ENCODE measurements at places on chromosomes 7 and 10. TPM values are rescaled to one million over a fixed set of nuclear protein-coding genes. Genes with fewer than 3 reads are reported as not detected.

DNA sequence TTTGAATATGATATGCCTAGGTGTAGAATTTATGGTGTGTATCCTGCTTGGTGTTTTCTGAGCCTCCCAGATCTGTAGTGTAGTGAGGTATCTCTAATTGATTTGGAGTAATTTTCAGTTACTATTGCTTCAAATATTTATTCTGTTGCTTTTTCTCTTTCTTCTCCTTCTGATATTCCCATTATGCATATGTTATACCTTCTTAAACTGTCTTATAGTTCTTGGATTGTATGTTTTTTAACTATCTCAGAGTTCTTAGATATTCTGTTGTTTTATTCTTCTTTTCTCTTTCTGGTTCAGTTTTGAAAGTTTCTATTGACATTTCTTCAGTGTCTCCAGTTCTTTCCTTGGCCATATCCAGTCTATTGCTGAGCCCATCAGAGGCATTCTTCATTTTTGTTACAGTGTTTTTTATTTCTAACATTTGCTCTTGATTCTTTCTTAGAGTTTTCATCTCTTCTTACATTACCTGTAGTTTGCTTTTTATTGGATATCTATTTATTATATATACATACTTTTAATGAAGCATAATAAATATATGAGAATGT lies 205.4 kb upstream of the LRGUK start:
- H3K4me1 ChIP-seq = no peaks in the 10 kb centered on the region
- peaks cover 29% of the 10 kb centered on the region for H3K36me3 ChIP-seq
- H3K27ac ChIP-seq = no peak overlapping the region
- H3K4me3 ChIP-seq = no peak overlapping the region
- no peak for DNase-seq
- no peaks in the 10 kb centered on the region for H3K27me3 ChIP-seq

Gene H2BK1
- not detected for polyA plus RNA-seq

GRCh38 chr10:100829097-100829870 lies 83.5 kb upstream of the SLF2 start:
- H3K27me3 ChIP-seq = peaks cover 80% of the 10 kb centered on the region
- no peaks in the 10 kb centered on the region for H3K36me3 ChIP-seq
- no peak overlapping the region for H3K27ac ChIP-seq
- DNase-seq = no peak
- no peak overlapping the region for H3K4me3 ChIP-seq
- peaks cover 35% of the 10 kb centered on the region for H3K4me1 ChIP-seq

DNA sequence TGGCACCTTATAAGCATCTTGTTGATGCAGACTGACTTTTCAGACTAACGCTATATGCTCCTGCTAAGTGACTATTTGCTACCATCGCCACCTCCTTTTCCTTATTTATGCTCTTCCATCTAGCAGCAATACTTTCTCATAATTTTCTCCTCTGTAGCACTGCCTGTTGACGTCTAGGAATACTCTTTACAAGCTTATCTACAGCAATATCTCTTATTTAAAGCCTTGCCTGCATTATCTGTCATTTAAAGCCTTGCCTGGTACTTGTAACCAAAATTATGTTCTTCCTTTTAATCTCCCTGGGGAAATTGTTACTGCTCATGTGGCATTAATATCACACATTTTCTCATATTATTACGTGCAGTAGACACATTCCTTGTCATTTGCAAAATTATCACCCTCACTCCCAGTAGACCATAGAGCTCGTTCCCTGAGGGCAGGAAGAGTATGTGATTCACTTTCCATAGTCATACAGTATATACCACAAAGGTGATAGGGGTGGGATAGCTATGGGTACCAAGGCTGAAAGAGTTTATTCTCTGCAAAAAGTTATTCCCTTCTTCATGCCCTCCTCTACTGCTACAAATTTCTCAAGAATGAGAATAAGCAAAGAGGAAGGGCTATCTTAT lies 359.7 kb upstream of the PCDH15 start:
- H3K4me1 ChIP-seq = no peaks in the 10 kb centered on the region
- DNase-seq = no peak
- H3K27ac ChIP-seq = no peak overlapping the region
- no peak overlapping the region for H3K4me3 ChIP-seq
- H3K27me3 ChIP-seq = no peaks in the 10 kb centered on the region
- H3K36me3 ChIP-seq = no peaks in the 10 kb centered on the region

- no peak overlapping the region for H3K27ac ChIP-seq
- no peaks in the 10 kb centered on the region for H3K27me3 ChIP-seq
- no peak for DNase-seq
- peaks cover 35% of the 10 kb centered on the region for H3K4me1 ChIP-seq
- no peaks in the 10 kb centered on the region for H3K36me3 ChIP-seq
Measured at GRCh38 chr7:128814499-128814898, 15.7 kb upstream of the FLNC start.

Gene BBS9
- 6.8 TPM for polyA plus RNA-seq

- no peak for DNase-seq
- no peaks in the 10 kb centered on the region for H3K4me1 ChIP-seq
- H3K27me3 ChIP-seq = no peaks in the 10 kb centered on the region
- H3K4me3 ChIP-seq = no peak overlapping the region
Measured at GRCh38 chr7:25781704-25782103, 370.3 kb upstream of the NFE2L3 start.

GRCh38 chr7:131623154-131623553 lies 66.7 kb upstream of the PODXL start:
- no peaks in the 10 kb centered on the region for H3K27me3 ChIP-seq
- H3K36me3 ChIP-seq = no peaks in the 10 kb centered on the region
- H3K4me3 ChIP-seq = no peak overlapping the region
- no peaks in the 10 kb centered on the region for H3K4me1 ChIP-seq
- DNase-seq = no peak
- no peak overlapping the region for H3K27ac ChIP-seq

GRCh38 chr7:81235997-81236396 lies 317.1 kb upstream of the SEMA3C start:
- DNase-seq = no peak
- H3K27ac ChIP-seq = no peak overlapping the region
- H3K36me3 ChIP-seq = no peaks in the 10 kb centered on the region
- no peak overlapping the region for H3K4me3 ChIP-seq
- no peaks in the 10 kb centered on the region for H3K27me3 ChIP-seq

DNA sequence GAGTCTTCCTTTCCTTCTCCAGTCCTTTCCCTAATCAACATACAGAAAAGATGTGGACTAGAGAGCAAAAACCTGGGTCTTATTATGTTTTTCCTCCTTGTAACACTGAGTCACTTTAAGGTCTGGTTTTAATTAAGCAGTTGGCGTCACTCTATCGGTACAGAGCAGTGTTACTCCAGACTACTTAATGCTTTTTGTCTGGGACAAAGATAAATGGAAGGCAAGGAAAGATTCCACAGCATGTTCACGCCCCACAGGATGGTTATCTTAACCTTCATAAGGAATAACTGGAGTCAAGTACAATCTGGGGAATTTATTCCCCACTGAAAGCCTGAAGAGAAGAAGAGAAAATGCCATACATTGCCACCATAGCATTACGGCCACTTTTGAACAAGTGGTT lies 145.7 kb downstream of the ELAPOR2 start:
- no peak for DNase-seq
- H3K36me3 ChIP-seq = no peaks in the 10 kb centered on the region
- no peaks in the 10 kb centered on the region for H3K4me1 ChIP-seq
- H3K27me3 ChIP-seq = no peaks in the 10 kb centered on the region
- H3K4me3 ChIP-seq = no peak overlapping the region
- no peak overlapping the region for H3K27ac ChIP-seq

DNA sequence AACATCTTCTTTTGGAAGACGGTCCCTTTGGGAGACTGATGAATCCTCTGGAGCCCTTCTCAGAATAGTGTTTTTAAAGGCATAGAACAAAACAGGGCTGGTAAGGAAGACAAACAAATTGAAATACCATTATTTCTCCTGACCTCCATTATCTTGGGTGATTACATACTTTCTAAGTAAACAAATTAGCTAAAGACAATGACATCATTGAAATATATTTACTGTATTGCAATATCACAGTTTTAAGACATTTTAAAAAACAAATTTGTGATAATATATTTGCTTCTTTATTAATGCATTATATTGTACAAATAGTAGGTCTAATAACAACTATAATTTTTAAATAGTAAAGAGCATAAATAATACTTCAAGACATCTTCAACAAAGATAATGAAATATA lies 152.2 kb upstream of the CDK1 start:
- H3K4me3 ChIP-seq = no peak overlapping the region
- H3K4me1 ChIP-seq = no peaks in the 10 kb centered on the region
- DNase-seq = no peak
- no peaks in the 10 kb centered on the region for H3K27me3 ChIP-seq
- H3K36me3 ChIP-seq = no peaks in the 10 kb centered on the region
- H3K27ac ChIP-seq = no peak overlapping the region
